ENCODE measurements at places on chromosomes 11 and 22.

GRCh38 chr11:124643605-124644425 lies 21.2 kb downstream of the TBRG1 start:
- no peak for DNase-seq

GRCh38 chr11:44883277-44883676 lies 67.4 kb downstream of the TP53I11 start:
- no peak for DNase-seq

GRCh38 chr22:25197340-25197739 lies 2.3 kb upstream of the CRYBB3 start:
- no peak for DNase-seq

GRCh38 chr11:46348566-46349401 lies 1.5 kb downstream of the DGKZ start:
- DNase-seq = no peak

DNA sequence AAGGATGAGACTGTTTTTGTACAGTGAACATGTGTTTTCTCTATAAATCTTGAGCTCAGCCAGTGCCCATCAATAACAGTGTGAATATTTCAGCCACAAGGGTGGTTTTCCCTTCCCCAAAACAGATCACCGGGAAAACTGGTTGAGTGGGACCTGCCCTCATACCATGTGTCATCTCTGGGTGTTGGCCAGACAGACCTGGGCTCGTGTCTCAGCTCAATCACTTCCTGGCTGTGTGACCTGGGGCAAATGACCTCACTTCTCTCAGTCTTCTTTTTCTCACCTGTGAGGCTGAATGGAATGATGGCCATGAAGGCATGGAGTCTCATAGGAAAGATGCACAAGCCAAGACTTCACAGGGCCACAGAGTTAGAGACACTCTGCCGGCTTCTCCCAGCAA lies 74.7 kb downstream of the COMMD9 start:
- no peak for DNase-seq

GRCh38 chr11:105315287-105315686 lies 175.7 kb upstream of the CARD18 start:
- no peak for DNase-seq

- DNase-seq = no peak
Observed at GRCh38 chr22:23037429-23038333, 32.6 kb upstream of the GNAZ start.

DNA sequence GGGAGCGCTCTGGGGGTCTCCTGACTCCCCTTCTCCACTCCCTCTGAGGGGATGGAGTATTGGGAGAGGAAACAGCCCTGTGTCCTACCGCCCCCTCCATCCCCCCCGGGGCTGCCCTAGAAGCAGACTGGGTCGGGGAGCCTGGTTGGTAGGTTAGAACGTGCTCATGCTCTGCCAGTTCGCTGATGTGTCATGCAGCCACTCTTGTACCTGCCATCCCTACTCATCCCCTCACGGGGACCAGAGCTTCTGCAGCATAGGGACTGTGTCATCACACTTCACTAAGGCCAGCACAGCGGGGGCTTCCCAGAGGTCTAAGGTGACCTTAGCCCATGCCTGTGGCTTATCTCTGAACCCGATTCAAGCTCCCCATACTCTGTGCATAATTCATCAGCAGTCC lies 4.7 kb downstream of the KCNJ1 start:
- DNase-seq = no peak

DNA sequence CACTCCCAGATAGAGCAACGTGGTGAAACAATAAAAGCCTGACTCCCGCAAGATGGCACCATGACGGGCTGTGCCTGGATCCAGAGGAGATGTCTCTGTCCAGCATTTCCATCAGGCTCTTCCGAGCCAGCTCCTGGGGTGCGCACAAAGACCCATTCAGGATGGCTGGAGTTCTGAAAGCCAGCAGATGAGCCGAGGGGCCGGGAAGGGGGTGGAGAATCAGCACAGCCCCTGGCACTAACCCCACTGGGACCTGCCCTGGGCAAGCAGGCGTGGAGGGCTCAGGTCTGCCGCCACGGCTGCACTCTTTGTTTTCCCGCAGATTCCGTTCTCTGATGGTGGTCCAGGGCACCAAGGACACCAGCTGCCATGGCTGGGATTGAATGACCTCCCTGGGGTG lies 97.2 kb upstream of the BLID start:
- no peak for DNase-seq

- DNase-seq = no peak
Observed at GRCh38 chr11:35420371-35420770, 1.0 kb upstream of the SLC1A2 start.

DNA sequence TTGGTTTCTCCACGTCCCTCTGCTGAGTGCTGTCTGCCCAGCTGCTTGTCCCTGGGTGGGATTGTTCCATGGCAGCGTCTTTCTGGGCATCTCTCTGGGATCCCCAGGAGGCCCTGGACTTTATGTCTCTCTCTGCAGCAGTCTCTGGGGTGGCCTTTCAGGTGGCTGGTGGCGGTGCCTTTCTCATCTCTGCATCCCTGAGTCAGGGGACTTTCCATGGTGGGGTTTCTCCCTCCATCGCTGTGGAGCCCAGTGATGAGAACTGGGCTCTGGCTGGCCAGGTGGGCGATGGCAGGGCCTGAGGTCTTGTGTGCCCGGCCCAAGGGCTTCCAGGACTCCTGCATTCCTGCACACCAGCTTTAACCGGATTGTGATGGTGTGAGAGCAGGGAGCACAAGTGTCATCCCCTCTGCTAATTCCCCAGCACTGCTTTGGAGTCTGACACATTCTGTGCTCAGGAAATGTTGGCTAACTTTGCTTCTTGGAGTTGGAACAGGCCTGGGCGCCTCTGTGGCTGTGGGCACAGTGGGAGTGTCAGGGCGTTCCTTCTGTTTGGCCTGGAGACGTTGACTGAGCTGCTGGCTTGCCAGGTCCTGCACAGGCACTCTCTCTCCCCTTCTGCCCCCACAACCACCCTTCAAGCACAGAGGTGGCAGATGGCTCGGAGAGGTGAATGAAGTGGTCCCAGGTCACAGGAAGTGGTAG lies 27.9 kb downstream of the FAM83F start:
- DNase-seq = no peak

DNA sequence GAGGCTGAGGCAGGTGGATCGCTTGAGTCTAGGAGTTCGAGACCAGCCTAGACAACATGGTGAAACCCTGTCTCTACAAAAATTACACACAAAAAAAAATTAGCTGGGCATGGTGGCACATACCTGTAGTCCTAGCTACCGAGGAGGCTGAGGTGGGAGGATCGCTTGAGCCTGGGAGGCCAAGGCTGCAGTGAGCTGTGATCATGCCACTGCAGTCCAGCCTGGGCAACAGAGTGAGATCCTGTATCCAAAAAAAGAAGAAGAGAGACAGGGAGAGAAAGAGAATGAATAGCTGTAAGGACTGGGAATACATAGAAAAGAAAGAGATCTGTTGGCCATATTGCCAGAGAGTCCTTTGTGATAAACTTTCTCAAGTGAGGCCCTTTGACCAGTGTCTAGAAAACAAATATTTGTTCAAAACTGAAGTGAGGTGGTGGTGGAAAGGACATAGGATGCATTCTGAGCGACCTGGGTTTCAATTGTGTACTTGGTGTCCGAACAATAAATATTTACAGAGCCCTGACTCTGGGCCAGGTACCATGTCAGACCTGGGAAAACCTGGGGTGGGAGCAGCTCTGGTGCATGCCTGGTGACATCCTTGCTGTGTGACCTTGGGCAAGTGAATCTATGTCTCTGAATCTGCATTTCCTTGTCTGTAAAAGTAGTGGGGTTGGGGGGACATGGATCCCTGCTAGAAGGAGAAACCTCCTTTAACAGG lies 89.6 kb upstream of the CRYBB3 start:
- no peak for DNase-seq

GRCh38 chr11:57646799-57647303 lies 2.9 kb downstream of the YPEL4 start:
- DNase-seq = peak; percentile 32

DNA sequence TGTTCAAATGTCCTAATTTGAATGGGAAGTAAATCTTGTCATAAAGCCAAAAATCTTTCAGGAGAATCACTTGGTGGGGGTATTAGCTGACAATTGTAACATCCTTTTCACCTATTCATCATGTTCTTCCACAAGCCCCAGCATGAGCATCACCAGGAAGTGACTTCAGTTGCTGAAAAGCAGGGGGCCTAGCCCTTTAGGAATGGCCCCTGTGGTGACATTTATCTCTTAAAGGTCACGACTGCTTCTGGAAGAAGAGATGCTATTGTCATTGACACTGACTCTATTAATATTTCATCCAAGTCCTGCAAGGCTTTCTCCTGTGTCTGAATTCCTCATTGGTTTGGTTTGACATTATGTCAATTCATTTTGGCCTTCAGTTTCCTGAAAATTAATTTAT lies 92.6 kb downstream of the OR5AK2 start:
- DNase-seq = no peak

GRCh38 chr11:7582338-7582985 lies 68.7 kb downstream of the PPFIBP2 start:
- DNase-seq = no peak

DNA sequence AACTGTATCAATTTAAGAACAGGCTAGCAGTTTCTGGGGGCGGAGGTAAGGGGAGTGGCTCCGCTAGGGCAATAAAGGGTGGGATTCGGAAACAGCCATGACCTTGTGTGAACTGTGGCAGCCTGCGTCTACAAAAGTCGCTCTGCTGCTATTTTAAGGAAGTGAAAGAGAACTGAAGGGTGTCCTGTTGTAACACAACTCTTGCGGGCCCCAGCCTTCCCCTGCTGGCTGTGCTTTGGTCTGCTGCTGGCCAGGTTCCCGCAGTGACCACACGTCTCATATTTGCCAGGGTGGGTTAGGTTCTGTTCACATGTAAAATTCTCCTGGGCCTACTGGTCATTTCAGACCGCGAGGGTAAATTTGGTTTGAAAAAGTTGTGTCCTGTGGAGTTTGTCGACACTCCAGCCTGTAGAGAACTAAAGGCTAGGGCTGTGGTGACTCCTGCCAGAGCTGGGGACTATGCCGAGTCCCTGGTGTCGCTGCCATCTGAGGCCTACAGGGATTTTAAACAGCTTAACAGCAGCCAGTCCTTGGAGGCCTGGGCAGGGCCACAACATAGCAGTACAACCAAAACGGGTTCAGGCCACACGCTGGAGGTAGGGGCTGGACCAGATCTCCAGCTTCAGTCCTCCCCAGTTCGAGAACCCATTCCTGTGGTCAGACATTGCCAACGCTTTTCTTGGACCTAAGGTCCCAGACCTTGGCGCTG lies 1.1 kb upstream of the PPFIBP2 start:
- no peak for DNase-seq

- DNase-seq = no peak
Observed at GRCh38 chr11:74626130-74626529, 33.7 kb downstream of the POLD3 start.

GRCh38 chr11:70200212-70200844 lies 2.8 kb upstream of the FADD start:
- DNase-seq = no peak

DNA sequence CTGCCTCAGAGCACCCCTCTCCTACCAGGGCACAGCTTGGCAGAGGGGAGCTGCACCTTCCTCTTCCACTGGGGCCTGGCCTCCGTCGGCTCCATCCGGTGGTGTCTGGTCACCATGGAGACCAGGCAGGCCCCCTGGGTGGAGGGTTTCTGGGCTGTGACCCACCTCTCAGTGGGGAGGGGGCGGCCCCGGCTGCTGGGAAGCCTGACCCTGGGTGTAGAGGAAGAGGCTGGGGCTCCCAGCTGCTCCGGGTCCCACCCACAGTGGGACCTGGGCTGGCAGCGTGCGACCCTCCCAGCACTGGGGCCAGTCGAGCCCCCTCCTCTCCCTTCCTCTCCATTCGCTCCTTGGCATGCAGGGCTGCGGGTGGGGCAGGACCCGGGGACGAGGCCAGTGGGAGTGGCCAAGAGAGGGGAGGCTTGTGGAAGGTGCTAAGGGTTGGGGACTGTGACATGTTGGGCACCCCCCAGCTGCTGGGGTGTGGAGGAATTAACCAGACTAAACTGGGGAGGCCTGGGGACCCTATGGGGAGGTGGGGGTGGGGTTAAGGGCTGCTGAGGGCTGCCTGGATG lies 46.8 kb downstream of the BRSK2 start:
- no peak for DNase-seq

- DNase-seq = no peak
Observed at GRCh38 chr11:28009996-28010395, 98.0 kb downstream of the KIF18A start.

DNA sequence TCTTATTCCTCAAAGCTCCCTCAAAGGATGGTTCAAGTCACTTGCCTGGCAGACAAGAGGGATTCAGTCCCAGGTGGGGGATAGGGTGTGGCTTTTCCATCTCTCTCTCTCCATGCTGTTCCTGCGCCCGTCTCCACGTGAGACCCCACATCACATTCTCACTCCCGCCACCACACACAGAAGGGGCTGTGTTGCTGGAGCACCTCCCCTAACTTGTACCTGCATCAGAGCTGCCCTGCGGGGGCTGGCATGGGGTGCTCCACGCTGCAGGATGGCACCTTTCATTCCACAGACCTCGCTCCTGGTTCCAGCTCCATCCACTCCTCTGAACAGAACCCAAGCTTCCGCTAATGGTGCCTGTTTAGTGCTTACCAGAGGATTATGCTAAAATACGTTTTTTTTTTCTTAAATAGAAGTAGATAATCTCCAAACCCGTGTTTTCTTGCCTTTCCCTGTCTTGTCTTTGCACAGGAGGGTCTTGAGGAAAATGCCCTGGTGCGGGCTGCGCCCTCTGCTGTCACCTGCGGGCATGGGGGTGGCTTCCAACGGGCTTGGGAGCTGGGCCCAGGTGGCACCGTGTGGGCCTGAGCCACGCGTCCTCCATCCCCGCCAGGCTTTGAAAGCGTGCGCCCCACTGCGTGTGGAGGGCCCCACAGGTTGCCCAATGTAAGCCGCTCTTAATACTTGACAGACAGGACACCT lies 985.6 kb downstream of the BRD1 start:
- DNase-seq = no peak

GRCh38 chr22:20645954-20646353 lies 128.0 kb upstream of the SERPIND1 start:
- DNase-seq = no peak

DNA sequence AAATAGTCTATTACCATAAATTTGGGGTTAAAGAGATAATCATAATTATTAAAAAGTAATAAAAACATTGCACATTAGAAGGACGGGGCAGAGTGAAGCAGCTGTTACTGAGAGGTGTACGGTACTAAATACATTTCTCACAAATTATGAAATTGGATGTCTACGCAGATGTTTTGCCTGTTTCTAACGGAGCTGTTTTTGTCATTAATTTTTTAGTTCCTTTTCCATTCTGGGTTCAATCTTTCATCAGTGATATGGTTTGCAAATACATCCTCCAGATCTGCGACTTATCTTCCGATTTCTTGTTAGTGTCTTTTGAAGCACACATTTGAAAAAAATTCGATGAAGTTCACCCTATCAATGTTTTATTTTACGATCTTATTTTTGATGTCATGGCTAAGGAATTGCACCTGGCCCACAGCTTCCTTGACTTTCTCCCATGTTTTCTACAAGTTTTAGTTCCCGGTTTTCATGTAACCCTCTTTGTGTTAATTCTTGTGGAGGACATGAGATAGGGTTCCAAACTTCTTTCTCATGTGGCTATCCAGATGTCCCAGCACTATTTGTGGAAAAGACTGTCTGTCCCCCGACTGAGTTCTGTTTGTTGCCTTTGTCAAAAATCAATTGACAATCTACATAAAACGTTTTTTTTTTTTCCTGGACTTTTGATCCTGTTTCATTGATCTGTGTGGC lies 21.3 kb upstream of the KRTAP5-6 start:
- DNase-seq = no peak
